Activated CD8-positive, alpha-beta T cell treated with anti-CD3 and anti-CD28 coated beads for 36 hours (primary cell): ENCODE measurements at places on chromosomes 3 and 15. TPM values are rescaled to one million over a fixed set of nuclear protein-coding genes. Genes with fewer than 3 reads are reported as not detected.

GRCh38 chr3:135995766-135996165 lies 30.2 kb downstream of the PPP2R3A start:
- H3K36me3 ChIP-seq = no peaks in the 10 kb centered on the region
- peaks cover 15% of the 10 kb centered on the region for H3K27me3 ChIP-seq
- H3K4me1 ChIP-seq = peaks cover 7% of the 10 kb centered on the region

- no peaks in the 10 kb centered on the region for H3K36me3 ChIP-seq
- H3K4me1 ChIP-seq = peaks cover 7% of the 10 kb centered on the region
- peaks cover 20% of the 10 kb centered on the region for H3K27me3 ChIP-seq
- H3K4me3 ChIP-seq = no peak overlapping the region
These were observed 4.2 kb downstream of the B3GALNT1 start for GRCh38 chr3:161100994-161101393.

DNA sequence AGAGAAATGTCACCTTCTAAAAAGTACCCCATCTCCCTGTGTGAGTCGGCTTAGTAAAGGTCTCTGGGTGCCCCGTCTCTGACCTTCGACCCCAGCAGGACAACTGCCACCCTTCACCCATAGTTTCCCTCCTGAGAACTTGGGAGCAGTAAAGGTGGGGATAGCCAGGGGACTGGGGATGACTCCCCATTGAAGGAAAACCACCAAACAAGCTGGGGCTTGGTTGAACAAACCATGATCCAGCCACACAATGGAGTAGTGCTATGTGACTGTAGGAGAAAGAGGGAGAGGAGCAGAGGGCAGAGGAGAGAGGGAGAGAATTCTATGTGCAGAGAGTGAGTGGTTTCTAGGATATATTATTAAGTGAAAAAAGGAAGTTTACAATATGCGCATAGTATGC lies 33.7 kb downstream of the IDH3A start:
- no peak overlapping the region for H3K27ac ChIP-seq
- H3K4me3 ChIP-seq = no peak overlapping the region
- peaks cover 1% of the 10 kb centered on the region for H3K27me3 ChIP-seq
- DNase-seq = no peak
- H3K36me3 ChIP-seq = peaks cover 1% of the 10 kb centered on the region

DNA sequence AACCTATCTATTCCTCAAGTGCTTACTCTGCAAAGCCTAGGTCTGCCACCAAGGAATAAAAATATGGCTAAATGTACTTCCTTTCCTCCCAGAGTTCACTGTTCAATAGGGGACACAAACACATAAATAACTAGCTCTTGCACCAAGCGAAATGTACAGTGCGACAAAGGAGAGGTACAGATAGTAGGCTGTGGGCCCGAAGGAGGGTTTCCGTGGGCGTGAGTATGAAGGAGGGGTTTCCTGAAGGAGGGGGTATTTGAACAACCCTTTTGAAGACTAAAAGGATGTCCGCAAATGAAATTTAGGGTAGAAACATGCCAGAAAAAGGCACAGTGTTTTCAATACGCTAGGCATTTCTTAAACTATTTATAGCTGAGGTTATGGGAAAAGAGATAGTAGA lies 207.9 kb downstream of the LPP start:
- H3K4me1 ChIP-seq = peaks cover 49% of the 10 kb centered on the region
- peak; percentile 69 for DNase-seq

GRCh38 chr15:40953713-40954074 lies 423 bp downstream of the CHAC1 start:
- peaks cover 28% of the 10 kb centered on the region for H3K4me1 ChIP-seq
- H3K27me3 ChIP-seq = no peaks in the 10 kb centered on the region
- no peak for DNase-seq
- peak overlapping the region; percentile 95 for H3K27ac ChIP-seq

GRCh38 chr3:138812806-138813205 lies 21.9 kb downstream of the PIK3CB start:
- no peak overlapping the region for H3K4me3 ChIP-seq
- DNase-seq = no peak
- peaks cover 24% of the 10 kb centered on the region for H3K4me1 ChIP-seq
- H3K27me3 ChIP-seq = no peaks in the 10 kb centered on the region
- peaks cover 2% of the 10 kb centered on the region for H3K36me3 ChIP-seq

- DNase-seq = no peak
- peaks cover 6% of the 10 kb centered on the region for H3K27me3 ChIP-seq
- no peaks in the 10 kb centered on the region for H3K4me1 ChIP-seq
These were observed 111.7 kb upstream of the NR2F2 start for GRCh38 chr15:96218623-96219455.

DNA sequence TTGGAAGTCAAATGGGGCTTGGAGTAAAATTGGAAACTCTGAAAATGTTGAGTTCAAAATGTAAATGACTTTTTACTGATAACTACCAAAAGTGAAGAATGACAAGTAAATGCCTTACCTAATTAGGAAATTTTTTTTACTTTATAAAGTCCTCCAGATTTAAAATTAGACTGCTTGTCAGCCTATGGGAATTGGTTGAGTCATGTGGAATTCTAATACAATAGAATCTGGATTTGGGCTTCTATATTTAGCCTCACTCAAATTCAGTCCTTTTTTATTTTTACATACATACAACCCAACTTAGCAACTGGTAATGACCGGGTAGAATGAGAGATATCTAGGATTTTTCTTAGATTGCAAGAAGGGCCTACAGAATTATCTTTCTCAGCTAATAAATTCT lies 158.9 kb upstream of the CADPS start:
- H3K4me3 ChIP-seq = no peak overlapping the region
- no peaks in the 10 kb centered on the region for H3K36me3 ChIP-seq
- H3K27me3 ChIP-seq = no peaks in the 10 kb centered on the region
- H3K27ac ChIP-seq = no peak overlapping the region
- no peaks in the 10 kb centered on the region for H3K4me1 ChIP-seq

GRCh38 chr15:73518876-73519733 lies 76.1 kb downstream of the REC114 start:
- peaks cover 6% of the 10 kb centered on the region for H3K4me1 ChIP-seq
- no peak for DNase-seq
- no peak overlapping the region for H3K27ac ChIP-seq
- H3K36me3 ChIP-seq = no peaks in the 10 kb centered on the region
- no peak overlapping the region for H3K4me3 ChIP-seq

DNA sequence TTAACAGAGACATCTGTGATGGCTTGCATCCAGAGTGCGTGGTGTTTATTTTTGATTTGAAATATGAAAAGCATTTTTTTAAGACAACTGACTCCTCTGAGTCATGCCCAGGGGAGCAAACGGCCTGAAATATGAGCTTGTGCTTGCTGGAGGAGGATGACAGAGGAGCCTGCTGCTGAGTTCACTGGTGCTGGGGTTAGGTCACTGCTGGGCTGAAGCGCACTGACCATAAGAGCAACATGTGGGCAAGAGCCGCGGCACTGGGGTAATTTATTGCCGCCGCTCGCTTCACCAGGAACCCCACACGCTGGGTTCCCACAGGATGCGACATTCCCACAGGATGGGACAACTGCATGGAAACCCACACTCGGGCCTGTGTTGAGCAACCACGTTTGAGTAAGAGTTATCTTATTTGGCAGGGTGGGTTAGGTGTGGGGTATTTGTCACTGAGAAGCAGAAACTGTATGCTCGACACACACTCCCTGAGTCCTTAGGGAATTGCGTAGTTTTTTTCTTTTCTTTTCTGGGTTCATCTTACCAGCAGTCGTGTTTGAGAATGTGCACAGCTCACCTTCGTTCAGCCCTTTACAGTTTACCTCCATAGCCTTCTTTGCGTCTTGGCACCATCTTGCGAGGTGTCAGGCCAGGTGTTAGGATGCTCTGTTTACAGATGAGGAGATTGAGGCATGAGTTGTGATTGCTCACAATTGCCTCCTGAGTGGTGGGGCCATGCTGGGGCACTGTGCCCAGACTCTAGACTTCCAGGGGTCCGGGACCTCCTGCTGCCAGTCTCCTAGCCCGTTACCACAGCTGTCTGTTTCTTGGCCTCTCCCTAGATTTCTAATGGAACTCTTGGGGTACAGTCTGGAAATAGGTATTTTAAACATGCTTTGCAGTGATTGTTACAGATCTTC lies 60.4 kb downstream of the SMAD3 start:
- no peak for DNase-seq
- H3K36me3 ChIP-seq = no peaks in the 10 kb centered on the region
- peak overlapping the region; percentile 64 for H3K27ac ChIP-seq
- H3K4me1 ChIP-seq = peaks cover 58% of the 10 kb centered on the region

- H3K27ac ChIP-seq = no peak overlapping the region
- H3K4me3 ChIP-seq = no peak overlapping the region
- DNase-seq = no peak
- no peaks in the 10 kb centered on the region for H3K27me3 ChIP-seq
- H3K4me1 ChIP-seq = no peaks in the 10 kb centered on the region
These were observed 332.9 kb upstream of the TGFBR2 start for GRCh38 chr3:30273304-30274072.

DNA sequence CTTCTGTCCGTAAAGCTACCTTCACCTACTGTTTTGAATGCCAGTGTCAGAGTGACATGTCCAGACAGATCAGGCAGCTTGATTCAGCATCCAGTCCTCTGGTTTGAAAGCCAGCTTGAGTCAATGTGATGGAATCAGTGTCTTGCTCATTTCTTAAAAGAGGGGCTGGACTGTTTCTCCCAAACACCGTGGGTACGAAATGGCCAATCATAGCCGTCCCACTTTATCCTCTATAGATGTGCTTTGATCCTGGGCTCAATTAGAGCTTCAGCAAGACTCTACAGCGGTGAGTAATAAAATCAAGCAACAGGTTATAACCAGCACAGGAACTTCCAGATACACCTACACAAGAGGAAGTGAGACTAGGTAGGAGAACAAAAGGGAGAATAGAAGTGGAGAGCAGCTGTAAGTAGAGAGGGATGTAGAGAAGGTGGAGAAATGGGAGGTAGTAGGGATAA lies 17.0 kb upstream of the OR5K1 start:
- no peak for DNase-seq
- H3K4me3 ChIP-seq = no peak overlapping the region
- H3K27me3 ChIP-seq = peaks cover 5% of the 10 kb centered on the region
- H3K27ac ChIP-seq = no peak overlapping the region

DNA sequence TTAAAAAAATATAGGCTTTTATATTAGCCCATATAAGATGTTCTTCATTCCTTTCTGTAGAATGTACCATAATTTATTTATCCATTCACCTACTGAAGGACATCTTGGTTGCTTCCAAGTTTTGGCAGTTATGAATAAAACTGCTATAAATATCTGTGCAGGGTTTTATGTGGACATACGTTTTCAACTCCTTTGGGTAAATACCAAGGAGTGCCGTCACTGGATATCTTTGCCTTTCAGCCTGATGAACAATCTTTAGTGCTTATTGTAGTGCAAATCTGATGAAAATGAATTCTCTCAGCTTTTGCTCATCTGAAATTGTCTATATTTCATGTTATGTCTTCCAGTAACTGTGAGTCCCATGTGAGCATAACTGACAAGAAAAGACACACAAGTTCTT lies 26.6 kb upstream of the BLM start:
- no peak overlapping the region for H3K27ac ChIP-seq
- no peak for DNase-seq
- no peaks in the 10 kb centered on the region for H3K27me3 ChIP-seq
- no peak overlapping the region for H3K4me3 ChIP-seq
- no peaks in the 10 kb centered on the region for H3K36me3 ChIP-seq
- peaks cover 27% of the 10 kb centered on the region for H3K4me1 ChIP-seq

- H3K36me3 ChIP-seq = peaks cover 45% of the 10 kb centered on the region
- H3K27me3 ChIP-seq = no peaks in the 10 kb centered on the region
- no peak overlapping the region for H3K27ac ChIP-seq
These were observed 46.5 kb downstream of the ADPGK start for GRCh38 chr15:72737061-72737460.

DNA sequence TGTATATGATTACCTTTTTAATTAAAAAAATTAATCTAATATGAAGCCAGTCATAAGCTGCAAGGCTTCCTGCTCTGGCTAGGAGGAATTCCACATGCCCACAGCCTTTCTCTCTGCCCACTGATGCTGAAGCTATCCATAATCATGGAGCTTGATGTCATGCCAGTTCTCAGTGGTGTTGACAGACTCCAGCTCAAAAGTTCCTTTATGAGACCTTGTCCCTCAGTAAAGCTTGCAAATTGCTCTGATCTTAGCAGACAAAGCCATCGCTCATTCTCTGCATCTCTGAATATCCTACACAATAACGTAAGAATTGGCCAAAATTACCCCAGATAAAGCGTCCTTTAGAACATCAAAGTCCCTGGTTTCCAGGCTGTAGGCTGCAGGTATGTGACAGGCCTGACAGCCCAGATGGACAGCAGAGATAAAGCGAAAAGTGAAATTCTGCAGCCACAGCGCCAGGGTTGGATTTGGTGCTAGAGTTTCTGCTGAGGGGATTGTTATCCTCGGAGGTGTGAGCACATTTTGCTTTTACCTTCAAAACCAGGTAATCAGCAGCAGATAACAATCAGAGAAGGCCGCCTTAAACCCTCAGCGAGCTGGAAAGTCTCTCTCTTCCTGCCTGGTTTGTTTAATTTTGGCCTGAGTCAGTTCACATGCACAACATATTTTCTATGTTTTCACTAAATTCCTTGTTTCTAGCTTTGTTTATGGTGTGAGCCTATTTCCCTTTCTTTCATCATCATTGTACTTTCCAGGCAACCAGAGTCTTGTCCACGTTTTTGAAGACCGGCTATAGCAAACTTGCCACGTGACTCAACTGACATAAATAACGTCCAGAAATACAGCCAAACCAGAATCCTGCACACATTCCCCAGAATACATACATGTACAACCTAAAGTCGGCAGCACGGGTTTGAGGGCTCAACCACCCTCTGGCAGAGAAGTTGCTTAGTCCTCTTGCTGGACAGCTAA lies 36.6 kb upstream of the ALDH1A3 start:
- H3K27me3 ChIP-seq = peaks cover 2% of the 10 kb centered on the region
- H3K36me3 ChIP-seq = no peaks in the 10 kb centered on the region
- H3K4me3 ChIP-seq = no peak overlapping the region
- H3K4me1 ChIP-seq = no peaks in the 10 kb centered on the region
- no peak for DNase-seq
- H3K27ac ChIP-seq = no peak overlapping the region

Gene CAPN3
- total RNA-seq = 3.5 TPM

Gene GATA2
- not detected for total RNA-seq

Gene PTPN23
- 22.6 TPM for total RNA-seq

Gene GP5
- 0.72 TPM for total RNA-seq

Gene CLDN18
- total RNA-seq = not detected

Gene GOLGA8T
- total RNA-seq = not detected

Gene CDHR4
- total RNA-seq = not detected
